Vein endothelial cell (primary cell): ENCODE measurements at places on chromosomes 1 and 21. TPM values are rescaled to one million over a fixed set of nuclear protein-coding genes. Genes with fewer than 3 reads are reported as not detected.

KCNE2 gene
- not detected in 2 replicates for total RNA-seq

ASPM gene
- total RNA-seq: 17.0 and 34.3 TPM in 2 replicates

NUF2 gene
- 8.5 and 23.5 TPM in 2 replicates for total RNA-seq

ACKR1 gene
- 0.10 TPM in 1 of 2 replicates, not detected in the other for total RNA-seq
